Omental fat pad (tissue), 4 donors: ENCODE measurements at places on chromosomes 6 and 20.

- DNase-seq: no peak
Measured at GRCh38 chr6:154165478-154165877, 126.4 kb downstream of the OPRM1 start.

GRCh38 chr6:167200806-167201205 lies 43.0 kb upstream of the GPR31 start:
- DNase-seq: no peak

- DNase-seq: no peak
Measured at GRCh38 chr6:52139985-52140680, 46.0 kb upstream of the IL17A start.

DNA sequence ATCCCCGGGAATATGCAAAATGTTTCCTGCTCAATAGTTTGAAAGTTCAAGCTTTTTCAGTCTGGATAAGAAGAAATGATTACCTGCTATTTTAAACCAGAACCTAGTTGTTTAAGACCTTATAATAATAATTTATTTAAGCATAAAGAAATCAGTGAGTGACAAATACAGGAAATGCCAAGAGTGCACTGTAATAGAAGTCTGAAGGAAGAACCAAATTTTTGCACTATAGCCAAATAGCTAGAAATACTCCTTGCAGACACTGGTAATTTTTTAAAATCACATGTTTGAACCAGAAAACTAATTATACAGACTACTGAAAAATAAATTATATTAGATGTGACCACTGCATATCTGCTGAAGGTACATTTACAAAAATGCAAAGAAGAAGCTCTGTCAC lies 93.2 kb downstream of the MMS22L start:
- no peak for DNase-seq

DNA sequence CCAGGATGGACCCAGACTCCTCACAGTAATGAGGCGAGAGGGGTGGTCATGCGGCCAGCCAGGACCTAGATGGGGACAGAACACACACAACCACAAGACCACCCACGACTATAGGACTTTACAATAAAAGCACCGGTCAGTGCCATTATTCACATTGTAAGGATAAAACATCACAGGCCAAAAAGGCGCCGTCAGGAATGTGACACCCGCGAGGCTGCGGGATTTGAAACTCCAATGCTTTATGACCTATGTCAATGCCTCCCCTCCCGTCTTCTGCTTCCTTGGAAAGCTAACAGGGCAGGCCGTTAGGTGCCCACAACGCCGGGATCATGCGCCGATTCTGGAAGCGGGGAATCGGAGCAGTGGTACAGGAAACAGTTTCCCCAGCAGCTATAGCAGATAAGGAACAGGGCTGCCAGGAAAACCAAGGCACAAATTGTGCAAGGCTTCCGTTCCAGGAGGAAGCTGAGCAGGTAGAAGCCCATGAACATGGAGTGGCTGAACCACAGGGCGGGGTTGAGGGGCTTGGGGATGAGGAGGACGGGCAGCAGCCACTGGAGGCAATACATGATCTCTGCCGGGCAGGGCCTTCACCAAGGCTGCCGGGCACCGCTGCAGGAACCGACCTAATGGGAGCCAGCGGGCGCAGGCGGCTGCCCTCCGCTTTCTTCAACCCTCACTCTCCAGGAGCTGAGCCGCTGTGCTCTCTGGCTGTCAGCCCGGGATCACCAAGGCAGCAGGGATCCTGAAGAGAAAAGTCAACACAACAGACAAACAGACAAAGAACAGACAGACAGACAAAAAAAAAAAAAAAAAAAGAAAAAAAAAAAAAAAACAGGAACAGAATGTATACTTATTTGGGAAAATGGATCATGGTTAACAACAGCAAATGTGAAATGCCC lies 2.2 kb upstream of the NNAT start:
- no peak for DNase-seq

GRCh38 chr6:169406034-169406433 lies 152.4 kb upstream of the THBS2 start:
- DNase-seq: no peak

- DNase-seq: no peak
Measured at GRCh38 chr6:5723841-5724691, 282.7 kb downstream of the NRN1 start.

DNA sequence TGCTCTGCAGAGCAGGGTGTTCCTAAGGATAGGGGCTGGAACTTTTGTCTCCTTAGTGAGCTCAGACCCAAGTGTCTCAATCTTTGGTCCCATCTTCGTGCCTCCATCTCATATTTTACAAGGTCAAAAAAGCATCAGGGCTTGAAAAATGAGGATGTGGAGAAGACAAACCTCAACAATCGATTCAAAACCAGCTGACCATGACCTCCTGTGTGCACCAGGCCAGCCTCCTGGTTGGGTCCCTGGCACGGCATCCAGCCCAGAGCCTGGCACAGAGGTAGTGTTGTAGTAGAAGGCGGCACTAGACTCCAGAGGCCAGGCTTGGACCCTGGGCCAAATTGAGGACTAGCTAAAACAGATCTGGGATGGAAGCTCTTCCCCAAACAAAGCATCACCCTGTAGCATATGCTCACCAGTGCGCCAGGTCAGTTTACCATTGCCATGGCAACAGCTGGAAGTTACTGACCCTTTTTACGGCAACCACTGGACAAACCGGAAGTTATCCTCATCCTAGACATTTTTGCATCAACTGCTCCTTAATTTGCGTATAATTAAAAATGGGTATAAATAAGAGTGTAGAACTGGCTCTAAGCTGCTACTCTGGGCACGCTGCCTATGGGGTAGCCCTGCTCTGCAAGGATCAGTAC lies 69.3 kb upstream of the BLCAP start:
- DNase-seq: no peak

DNA sequence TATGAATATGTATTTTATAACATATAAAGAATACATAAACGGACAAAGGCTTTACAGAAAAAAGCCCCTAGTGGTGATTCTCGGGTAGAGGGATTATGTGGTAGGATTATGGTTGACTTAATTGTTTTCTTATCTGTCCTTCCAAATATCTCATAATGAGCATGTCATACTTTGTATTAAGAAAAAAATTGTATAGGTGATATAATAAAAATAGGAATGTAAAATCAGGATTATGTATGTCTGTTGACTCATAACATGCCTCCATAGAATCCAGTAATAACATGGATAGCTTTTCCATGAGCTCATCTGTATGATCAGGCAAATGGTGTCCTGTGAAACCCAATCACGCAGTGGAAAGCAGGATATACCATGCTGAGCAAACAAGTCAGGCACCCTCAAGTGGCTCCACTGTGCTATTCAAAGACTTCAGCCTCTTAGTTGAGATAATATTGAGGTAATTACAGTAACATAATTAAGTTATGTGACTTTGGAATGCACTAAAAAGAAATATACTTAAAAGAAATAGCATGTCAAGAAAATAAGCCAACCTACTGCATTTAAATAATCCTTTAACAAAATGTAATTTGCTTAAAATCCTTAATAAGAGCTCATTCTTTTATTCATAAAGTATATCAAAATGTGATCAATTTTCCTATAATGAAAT lies 39.6 kb upstream of the PRELID3B start:
- no peak for DNase-seq

- no peak for DNase-seq
Measured at GRCh38 chr6:170032706-170033309, 258.1 kb downstream of the DLL1 start.

- no peak for DNase-seq
Measured at GRCh38 chr20:54306985-54307710, 99.3 kb downstream of the PFDN4 start.

DNA sequence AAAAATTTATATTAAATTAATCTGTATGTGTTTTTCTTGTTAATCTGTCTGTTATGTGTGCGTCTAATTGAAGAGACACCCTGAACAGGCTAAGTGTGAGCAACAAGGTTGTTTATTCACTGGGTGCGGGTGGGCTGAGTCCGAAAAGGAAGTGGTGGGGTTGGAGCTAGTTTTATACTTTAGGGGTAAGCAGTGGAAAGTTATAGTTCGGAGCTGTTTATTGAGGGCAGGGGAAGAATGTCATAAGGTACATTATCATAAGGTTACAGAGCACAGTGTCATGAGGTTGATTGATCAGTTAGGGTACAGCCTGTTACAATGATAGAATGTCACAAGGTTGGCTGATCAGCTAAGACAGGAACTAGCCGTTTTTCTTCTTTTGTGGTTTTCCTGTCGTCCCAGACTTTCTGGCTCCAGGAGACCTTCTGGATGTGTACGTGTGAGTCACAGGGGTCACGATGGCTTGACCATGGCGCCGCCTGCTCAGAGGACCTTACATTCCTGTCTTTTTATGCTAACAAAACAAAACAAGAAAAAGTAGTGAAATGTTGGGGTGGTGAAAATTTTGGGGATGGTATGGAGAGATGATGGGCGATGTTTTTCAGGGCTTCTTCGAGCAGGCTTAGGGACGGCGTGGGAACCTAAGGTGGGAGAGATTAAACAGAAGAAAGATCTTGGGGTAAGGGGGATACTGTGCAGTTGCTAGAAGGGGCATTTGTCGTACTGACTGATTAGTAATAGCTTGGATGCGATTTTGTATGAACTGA lies 754.0 kb upstream of the ADGRB3 start:
- DNase-seq: no peak

DNA sequence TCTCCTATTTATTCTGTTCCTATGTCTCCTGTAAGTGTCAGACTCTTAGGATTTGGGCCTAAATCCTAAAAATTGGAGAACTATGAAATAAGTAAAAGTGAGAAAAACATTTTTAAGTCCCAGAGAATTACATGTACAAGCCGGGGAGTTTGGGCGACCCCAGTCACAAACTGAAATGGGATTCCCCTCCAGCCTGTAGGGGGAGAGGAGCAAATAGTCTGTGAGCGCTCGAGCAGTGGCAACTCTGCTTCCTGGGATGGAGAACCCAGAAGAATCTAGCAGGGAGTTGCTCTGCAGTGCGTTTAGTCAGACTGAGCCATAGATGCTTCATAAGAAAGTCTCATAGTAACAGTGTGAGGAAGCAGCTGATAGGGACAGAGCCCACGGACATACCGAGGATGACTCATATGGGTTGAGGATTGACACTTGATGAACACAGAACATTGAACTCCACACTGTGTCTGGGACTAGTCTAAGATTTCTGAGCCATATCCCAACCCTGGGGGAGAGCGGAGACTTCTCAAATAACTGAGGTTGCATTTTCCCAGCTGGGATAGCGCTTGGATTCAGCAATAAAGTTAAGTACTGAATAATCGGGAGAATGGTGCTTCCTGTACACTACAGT lies 437.2 kb downstream of the BCKDHB start:
- DNase-seq: no peak

GRCh38 chr20:23058240-23058639 lies 8.8 kb upstream of the THBD start:
- no peak for DNase-seq

- no peak for DNase-seq
Measured at GRCh38 chr6:125656287-125656870, 93.1 kb upstream of the HEY2 start.

- no peak for DNase-seq
Measured at GRCh38 chr20:4052554-4052953, 37.2 kb upstream of the RNF24 start.

GRCh38 chr6:35757456-35758123 lies 18.8 kb upstream of the CLPSL2 start:
- DNase-seq: no peak

DNA sequence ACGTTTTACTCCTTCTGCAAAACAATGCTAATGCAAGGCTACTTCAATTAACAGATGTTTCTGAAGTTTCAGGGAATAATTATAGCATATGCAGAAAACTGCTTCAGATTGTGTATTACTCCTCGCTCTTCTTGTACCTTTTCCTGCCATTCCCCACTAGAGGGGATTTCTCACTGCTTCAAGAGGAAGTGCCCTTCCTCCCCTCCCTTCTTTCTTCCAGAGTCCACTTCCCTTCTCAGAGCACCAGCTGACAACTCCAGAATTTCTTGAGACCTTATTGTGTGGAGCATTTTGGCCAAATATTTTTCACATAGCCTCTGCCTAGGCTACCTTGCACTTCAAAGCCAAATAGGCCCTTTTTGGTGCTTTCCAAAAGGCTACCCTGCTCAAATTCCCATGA lies 12.7 kb upstream of the MCUR1 start:
- no peak for DNase-seq

GRCh38 chr6:28607990-28608389 lies 82.3 kb downstream of the GPX5 start:
- DNase-seq: no peak

DNA sequence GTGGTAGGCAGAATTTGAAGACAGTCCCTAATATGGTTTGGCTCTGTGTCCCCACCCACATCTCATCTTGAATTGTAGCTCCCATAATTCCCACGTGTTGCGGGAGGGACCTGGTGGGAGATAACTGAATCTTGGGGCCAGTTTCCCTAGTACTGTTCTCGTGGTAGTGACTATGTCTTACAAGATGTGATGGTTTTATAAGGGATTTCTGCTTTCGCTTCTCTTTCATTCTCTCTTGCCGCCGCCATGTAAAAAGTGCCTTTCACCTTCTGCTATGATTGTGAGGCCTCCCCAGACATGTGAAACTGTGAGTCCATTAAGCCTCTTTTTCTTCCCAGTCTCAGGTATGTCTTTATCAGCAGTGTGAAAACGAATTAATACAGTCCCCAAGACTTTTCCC lies 103.4 kb downstream of the PDE10A start:
- no peak for DNase-seq

GRCh38 chr6:54094293-54094692 lies 16.9 kb upstream of the MLIP start:
- no peak for DNase-seq

DNA sequence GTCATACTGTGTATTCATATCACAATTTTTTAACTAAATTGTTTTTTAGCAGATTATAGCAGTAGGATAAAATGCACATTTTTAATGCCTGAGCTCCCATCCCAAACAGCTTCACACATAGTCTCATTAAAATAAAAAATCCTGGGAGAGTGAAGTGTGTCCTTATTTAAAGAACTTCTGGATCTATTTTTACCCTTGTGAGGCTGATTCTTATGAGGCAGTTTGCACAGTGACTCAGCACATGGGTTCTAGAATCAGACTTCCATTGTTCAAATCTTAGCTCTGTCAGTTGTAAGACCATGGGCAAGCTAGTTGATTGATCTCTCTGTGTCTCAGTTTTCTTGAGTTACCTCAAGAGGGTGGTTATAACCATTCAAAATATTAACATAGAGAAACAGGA lies 72.3 kb downstream of the MACROD2 start:
- no peak for DNase-seq

DNA sequence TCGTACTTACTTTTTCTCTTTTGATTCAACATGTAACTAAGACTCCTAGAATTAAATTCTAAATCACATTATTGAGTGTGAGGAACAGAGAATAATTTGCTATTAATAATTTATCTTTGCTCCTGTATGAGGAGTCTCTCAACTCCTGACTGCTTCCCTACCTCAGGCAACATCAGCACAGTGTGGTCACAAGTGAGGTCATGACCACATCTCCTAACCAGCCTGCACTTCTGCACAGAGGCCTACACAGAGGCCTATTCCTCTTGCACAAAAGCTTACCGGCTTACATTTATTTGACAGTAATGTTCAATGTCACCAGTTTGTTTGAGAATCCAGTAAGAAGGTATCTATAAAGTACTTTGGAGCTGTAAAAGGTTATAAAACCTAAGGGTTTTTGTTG lies 637.4 kb upstream of the MARCKS start:
- no peak for DNase-seq

DNA sequence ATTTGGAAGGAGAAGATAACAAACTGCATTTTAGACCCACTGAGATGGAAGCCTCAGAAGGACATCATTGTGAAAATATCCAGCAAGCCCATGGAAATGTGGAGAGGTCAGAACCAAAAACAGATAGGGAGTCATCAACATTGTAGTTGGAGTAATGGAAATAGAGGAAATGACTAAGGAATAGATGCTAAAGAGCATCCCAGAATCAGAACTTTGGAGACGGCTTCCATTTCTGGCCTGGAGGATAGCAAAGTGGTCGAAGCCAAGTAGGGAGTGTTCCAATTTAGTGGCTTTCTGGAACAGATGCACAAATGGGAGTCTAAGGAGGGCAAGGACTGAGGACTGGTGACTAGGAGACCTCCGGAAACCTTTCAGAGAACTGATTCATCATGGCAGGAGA lies 3.6 kb downstream of the BEND6 start:
- no peak for DNase-seq
